ENCODE measurements at places on chromosomes 6 and 20.

GRCh38 chr6:31920811-31921210, 6.7 kb upstream of the C2 start:
- H3K4me1 ChIP-seq, result no peaks in the 10 kb centered on the region
- no peak for DNase-seq
- H3K4me3 ChIP-seq, result no peak overlapping the region
- H3K36me3 ChIP-seq, result no peaks in the 10 kb centered on the region

GRCh38 chr6:72972579-72972978, 252.7 kb downstream of the KHDC1L start:
- DNase-seq, result no peak
- no peak overlapping the region for H3K27ac ChIP-seq
- no peak overlapping the region for H3K4me3 ChIP-seq

GRCh38 chr6:93621442-93621841, 202.1 kb upstream of the EPHA7 start:
- no peak for DNase-seq
- H3K4me3 ChIP-seq, result no peak overlapping the region
- H3K4me1 ChIP-seq, result no peaks in the 10 kb centered on the region
- H3K36me3 ChIP-seq, result no peaks in the 10 kb centered on the region

DNA sequence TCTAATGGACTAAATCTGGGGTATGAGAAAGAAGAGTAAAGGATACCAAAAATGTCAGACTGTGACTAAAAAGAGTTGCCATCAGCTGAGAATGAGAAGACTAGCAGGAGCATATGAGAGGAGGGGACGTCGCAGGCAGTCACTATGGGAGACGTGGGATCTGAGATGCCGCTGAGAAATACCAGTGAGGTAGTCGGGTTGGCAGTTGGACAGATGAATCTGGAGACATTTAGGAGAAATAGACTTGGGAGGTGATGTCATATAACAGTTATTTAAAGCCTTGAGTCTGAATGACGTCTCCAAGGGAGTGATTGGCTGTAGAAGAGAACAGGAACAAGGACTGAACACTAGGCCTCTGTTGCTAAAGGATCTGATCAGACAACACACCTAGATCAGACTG, 51.5 kb upstream of the TRIM26 start:
- peaks cover 8% of the 10 kb centered on the region for H3K36me3 ChIP-seq
- no peak overlapping the region for H3K4me3 ChIP-seq
- no peak overlapping the region for H3K27ac ChIP-seq
- DNase-seq, result peak; percentile 64

DNA sequence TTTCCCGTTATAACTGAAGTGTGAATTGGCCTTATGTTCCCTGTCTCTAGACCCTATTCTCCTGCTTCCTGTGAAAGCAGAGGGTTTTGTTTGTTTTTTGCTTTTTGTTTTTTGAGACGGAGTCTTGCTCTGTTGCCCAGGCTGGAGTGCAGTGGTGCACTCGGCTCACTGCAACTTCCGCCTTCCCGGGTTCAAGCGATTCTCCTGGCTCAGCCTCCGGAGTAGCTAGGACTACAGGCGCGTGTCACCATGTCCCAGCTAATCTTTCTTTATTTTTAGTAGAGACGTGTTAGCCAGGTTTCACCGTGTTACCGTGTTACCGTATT, 674 bp upstream of the GNMT start:
- no peak overlapping the region for H3K4me3 ChIP-seq
- no peak overlapping the region for H3K27ac ChIP-seq
- H3K27me3 ChIP-seq, result no peaks in the 10 kb centered on the region
- peaks cover 4% of the 10 kb centered on the region for H3K4me1 ChIP-seq

- H3K27me3 ChIP-seq, result no peaks in the 10 kb centered on the region
- H3K4me3 ChIP-seq, result no peak overlapping the region
- H3K36me3 ChIP-seq, result no peaks in the 10 kb centered on the region
- H3K4me1 ChIP-seq, result peaks cover 10% of the 10 kb centered on the region
- H3K27ac ChIP-seq, result no peak overlapping the region
- DNase-seq, result peak; percentile 19
These were observed 157.9 kb downstream of the FOXC1 start for GRCh38 chr6:1767481-1768246.

GRCh38 chr6:101443315-101443714, 49.8 kb downstream of the GRIK2 start:
- no peak for DNase-seq
- H3K36me3 ChIP-seq, result no peaks in the 10 kb centered on the region
- no peak overlapping the region for H3K4me3 ChIP-seq
- H3K4me1 ChIP-seq, result no peaks in the 10 kb centered on the region
- H3K27me3 ChIP-seq, result no peaks in the 10 kb centered on the region

DNA sequence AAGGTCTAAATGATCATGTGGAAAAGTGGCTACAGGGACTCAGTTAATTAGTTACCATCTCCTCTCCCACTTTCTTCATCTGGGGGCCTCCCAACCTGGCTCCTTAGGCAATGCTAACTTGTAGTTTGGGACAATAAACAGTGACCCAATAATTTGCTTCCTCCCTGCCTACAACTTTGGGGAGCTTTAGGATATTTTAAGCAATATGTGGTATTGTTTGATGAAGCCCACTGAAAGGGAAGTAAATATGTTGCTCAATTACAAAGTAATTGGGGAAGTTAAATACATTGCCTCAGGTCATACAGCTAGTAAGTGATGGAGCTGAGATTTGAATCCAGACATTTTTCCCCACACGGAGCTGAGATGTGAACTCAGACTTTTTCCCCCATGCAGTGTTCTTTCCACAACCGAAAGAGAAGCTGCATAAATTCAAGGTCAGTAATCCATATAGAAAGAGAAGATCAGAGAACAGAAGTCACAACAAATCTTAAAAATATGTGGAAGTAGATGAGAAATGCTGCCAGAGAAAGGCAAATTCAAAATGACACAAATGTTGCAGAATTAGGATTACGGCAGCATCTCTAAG, 26.6 kb downstream of the ZHX3 start:
- H3K4me3 ChIP-seq, result no peak overlapping the region
- H3K4me1 ChIP-seq, result no peaks in the 10 kb centered on the region
- H3K27me3 ChIP-seq, result no peaks in the 10 kb centered on the region
- DNase-seq, result peak; percentile 7
- no peaks in the 10 kb centered on the region for H3K36me3 ChIP-seq

GRCh38 chr6:68038815-68039408, 596.2 kb upstream of the ADGRB3 start:
- H3K27ac ChIP-seq, result no peak overlapping the region
- no peak overlapping the region for H3K4me3 ChIP-seq
- H3K36me3 ChIP-seq, result no peaks in the 10 kb centered on the region
- H3K4me1 ChIP-seq, result no peaks in the 10 kb centered on the region
- H3K27me3 ChIP-seq, result no peaks in the 10 kb centered on the region
- DNase-seq, result no peak

- H3K4me3 ChIP-seq, result no peak overlapping the region
- H3K36me3 ChIP-seq, result no peaks in the 10 kb centered on the region
These were observed 134.5 kb downstream of the CDH26 start for GRCh38 chr20:60092729-60093128.

GRCh38 chr6:63504777-63505384, 67.4 kb upstream of the LOC128125822 start:
- H3K27ac ChIP-seq, result no peak overlapping the region
- no peaks in the 10 kb centered on the region for H3K36me3 ChIP-seq
- H3K27me3 ChIP-seq, result no peaks in the 10 kb centered on the region
- DNase-seq, result peak; percentile 45
- no peak overlapping the region for H3K4me3 ChIP-seq
- no peaks in the 10 kb centered on the region for H3K4me1 ChIP-seq

DNA sequence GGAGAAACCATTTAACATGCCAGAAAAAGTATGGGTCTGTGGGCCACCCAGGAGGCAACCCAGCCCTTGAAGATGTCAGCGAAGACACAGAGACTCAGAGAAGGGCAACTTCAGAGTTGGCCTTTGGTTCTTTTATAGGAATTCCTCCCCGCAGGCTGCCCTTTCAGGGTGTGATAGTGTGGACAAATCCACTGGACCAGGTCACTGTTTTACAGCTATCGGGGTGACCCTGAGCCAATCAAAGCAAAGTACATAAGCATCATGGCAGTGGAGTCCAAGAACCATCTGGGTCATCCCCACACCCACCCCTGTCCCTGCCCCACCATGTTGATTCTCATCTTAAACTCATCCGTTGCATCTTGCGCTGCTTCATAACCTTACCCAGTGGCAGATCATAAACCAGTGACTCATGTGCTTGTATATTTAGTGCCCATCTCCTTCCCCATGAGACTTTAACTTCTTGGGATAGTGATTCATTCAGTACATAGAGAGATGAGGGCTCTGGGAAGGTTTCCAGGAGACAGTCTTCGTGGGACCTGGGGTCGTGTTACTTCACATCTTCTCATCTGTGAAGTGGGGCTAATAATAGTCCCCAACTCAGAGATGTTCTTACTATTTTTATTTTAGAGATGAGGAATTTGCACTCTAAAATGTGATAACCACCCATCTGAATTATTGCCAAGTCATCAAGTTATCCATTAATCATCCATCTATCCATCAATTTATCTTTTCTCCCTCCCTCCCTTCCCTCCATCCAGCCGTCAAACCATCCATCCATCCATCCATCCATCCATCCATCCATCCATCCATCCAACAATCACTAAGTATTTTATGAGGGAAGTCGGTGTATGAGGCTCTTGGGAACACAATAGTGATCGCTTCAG, 51.0 kb downstream of the EDN3 start:
- DNase-seq, result no peak
- no peaks in the 10 kb centered on the region for H3K4me1 ChIP-seq
- no peak overlapping the region for H3K4me3 ChIP-seq
- no peaks in the 10 kb centered on the region for H3K36me3 ChIP-seq
- no peaks in the 10 kb centered on the region for H3K27me3 ChIP-seq

DNA sequence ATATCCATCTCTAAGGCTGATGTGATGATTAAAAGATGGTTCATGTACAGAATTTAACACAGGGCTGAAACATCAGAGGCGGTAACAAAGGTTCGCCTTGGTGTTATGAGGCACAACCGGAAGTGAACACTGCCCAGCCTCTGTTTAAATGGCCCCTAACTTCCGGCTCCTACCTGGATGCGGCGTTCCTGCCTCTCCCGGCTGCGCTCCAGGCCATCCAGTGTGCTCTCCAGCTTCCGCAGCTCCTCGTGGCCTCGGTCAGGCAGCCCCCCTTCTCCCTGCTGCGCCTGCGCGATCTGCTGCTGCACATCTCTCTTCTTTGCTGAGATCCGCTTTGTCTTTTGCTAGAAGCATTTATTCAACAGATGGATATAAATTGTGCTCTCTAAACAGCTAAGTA, 195.3 kb downstream of the SYNE1 start:
- no peaks in the 10 kb centered on the region for H3K27me3 ChIP-seq
- H3K4me3 ChIP-seq, result no peak overlapping the region
- no peaks in the 10 kb centered on the region for H3K4me1 ChIP-seq
- DNase-seq, result no peak

- no peak for DNase-seq
- peaks cover 1% of the 10 kb centered on the region for H3K36me3 ChIP-seq
- no peak overlapping the region for H3K4me3 ChIP-seq
- H3K27ac ChIP-seq, result peak overlapping the region; percentile 90
- H3K4me1 ChIP-seq, result peaks cover 9% of the 10 kb centered on the region
These were observed 31.2 kb downstream of the SLX4IP start for GRCh38 chr20:10466325-10466724.

GRCh38 chr6:116633685-116634084, 17.4 kb downstream of the RSPH4A start:
- no peak for DNase-seq
- no peaks in the 10 kb centered on the region for H3K27me3 ChIP-seq
- H3K4me3 ChIP-seq, result no peak overlapping the region
- H3K36me3 ChIP-seq, result peaks cover 6% of the 10 kb centered on the region

DNA sequence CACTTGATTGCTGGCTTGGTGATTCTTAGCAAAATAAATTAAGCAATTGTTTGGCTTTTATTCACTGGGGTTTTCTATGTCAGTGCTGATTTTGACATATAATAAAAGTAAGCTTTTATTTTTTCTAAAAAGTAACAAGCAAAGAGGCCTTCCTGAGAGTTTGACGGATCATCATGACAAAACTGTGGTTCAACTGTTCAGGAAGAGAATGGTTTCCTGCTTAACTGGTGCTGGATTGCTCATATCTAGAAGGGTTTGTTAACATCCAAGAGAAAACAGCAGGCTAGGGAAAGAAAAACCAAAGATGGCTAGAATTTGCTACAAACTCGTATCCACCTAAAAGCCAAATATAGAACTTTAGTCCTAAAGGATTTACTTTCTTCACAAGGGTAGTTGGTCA, 21.2 kb downstream of the SERPINB1 start:
- H3K4me3 ChIP-seq, result no peak overlapping the region
- no peaks in the 10 kb centered on the region for H3K4me1 ChIP-seq
- no peak for DNase-seq
- H3K27me3 ChIP-seq, result no peaks in the 10 kb centered on the region
- no peak overlapping the region for H3K27ac ChIP-seq

GRCh38 chr6:14474816-14475215, 357.2 kb downstream of the CD83 start:
- H3K27me3 ChIP-seq, result no peaks in the 10 kb centered on the region
- H3K4me1 ChIP-seq, result no peaks in the 10 kb centered on the region
- no peak for DNase-seq
- H3K36me3 ChIP-seq, result no peaks in the 10 kb centered on the region
- no peak overlapping the region for H3K27ac ChIP-seq

DNA sequence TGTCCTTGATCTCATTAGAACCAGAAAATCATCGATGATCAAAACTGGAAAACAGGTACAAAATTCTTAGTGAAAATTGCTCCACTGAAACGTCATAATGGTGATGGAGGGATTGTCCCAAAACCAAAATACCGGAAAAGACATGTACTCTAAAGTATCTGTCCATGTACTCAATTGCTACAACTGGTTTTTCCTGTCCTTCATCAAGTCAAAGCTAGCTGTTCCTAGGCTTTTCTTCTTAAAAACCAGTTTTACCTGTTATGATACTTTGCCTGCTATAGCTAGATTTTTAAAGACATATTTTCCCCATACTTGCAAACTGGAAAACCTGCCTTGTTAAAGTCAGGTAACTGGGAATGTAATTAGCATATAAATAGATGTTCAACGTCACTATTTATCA, 50.5 kb upstream of the LRRC1 start:
- H3K4me1 ChIP-seq, result peaks cover 7% of the 10 kb centered on the region
- H3K4me3 ChIP-seq, result no peak overlapping the region
- DNase-seq, result peak; percentile 58
- H3K36me3 ChIP-seq, result no peaks in the 10 kb centered on the region
- H3K27me3 ChIP-seq, result no peaks in the 10 kb centered on the region

DNA sequence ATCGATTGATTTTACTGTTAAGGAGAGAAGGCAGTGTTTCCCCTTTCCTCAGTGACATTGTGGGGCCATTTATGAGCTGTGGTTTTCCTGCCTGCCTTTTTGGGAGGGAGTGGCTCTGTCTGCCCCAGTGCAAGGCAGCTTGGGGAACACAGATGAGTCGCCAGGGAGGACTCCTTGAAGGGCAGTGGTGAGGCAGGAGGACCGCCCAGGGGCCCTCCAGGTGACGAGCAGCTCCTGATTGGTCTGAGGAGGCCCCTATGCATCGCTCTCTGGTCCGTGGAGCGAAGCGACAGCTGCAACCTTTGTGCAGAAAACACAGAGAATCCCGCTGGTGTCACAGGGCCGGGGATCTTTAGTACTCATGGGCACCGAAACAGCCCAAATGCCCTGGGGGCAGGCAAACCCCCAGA, 100.3 kb downstream of the TMEM242 start:
- no peak overlapping the region for H3K4me3 ChIP-seq
- H3K27ac ChIP-seq, result no peak overlapping the region
- H3K36me3 ChIP-seq, result no peaks in the 10 kb centered on the region
- peaks cover 6% of the 10 kb centered on the region for H3K4me1 ChIP-seq
- no peak for DNase-seq

GRCh38 chr6:135188718-135189117, 7.6 kb downstream of the MYB start:
- H3K27ac ChIP-seq, result no peak overlapping the region
- DNase-seq, result no peak
- H3K4me1 ChIP-seq, result no peaks in the 10 kb centered on the region

GRCh38 chr6:30683980-30684338, 2.5 kb downstream of the PPP1R18 start:
- peaks cover 25% of the 10 kb centered on the region for H3K36me3 ChIP-seq
- H3K27ac ChIP-seq, result peak overlapping the region; percentile 81
- H3K4me1 ChIP-seq, result peaks cover 37% of the 10 kb centered on the region

Data from trophoblast cell (in vitro differentiated cells and primary cell).